T-helper 2 cell treated with Interferon-gamma antibody and Interleukin-4, amounts not matched to agents 100 ng/mL and 5 ng/mL, for 36 hours (primary cell): ENCODE measurements at places on chromosomes 6 and 20. TPM values are rescaled to one million over a fixed set of nuclear protein-coding genes. Genes with fewer than 3 reads are reported as not detected.

CST7 gene
- total RNA-seq = 78.4 and 80.0 TPM in 2 replicates

CLDN20 gene
- not detected in 2 replicates for total RNA-seq

MEI4 gene
- total RNA-seq = not detected in 2 replicates

DOK5 gene
- total RNA-seq = 0.14 and 0.27 TPM in 2 replicates

TBC1D22B gene
- 16.5 and 16.9 TPM in 2 replicates for total RNA-seq

SLC26A8 gene
- not detected in 2 replicates for total RNA-seq
